ENCODE measurements at places on chromosomes 16 and 17.
A peak's percentile ranks its signal among the peaks of the same experiment; 100 is the strongest.

DNA sequence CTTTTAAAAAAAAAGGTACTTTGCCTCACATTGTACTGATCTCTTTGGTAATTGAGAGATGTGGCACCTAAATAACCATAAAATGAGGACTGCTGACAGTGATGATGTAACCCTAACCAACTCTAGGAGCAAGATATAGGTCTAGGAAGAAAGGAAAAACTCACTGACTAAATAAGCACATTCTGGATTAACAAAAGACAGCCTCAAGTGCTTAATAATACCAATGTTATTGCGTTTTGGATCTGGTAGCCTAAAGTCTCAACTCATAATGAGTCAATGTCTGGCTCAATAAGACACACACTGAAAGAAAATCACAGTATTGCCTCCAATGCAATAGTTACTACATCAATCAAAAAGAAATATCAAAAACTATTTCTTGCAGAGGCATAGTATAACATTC, 3.0 kb downstream of the ERN1 start:
- DNase-seq, result no peak

- DNase-seq, result no peak
Observed at GRCh38 chr17:60188759-60189158, 39.0 kb downstream of the CA4 start.

GRCh38 chr16:85584267-85584666, 28.9 kb upstream of the GSE1 start:
- no peak for DNase-seq

- DNase-seq, result no peak
Observed at GRCh38 chr17:17348872-17349723, 45.9 kb downstream of the NT5M start.

DNA sequence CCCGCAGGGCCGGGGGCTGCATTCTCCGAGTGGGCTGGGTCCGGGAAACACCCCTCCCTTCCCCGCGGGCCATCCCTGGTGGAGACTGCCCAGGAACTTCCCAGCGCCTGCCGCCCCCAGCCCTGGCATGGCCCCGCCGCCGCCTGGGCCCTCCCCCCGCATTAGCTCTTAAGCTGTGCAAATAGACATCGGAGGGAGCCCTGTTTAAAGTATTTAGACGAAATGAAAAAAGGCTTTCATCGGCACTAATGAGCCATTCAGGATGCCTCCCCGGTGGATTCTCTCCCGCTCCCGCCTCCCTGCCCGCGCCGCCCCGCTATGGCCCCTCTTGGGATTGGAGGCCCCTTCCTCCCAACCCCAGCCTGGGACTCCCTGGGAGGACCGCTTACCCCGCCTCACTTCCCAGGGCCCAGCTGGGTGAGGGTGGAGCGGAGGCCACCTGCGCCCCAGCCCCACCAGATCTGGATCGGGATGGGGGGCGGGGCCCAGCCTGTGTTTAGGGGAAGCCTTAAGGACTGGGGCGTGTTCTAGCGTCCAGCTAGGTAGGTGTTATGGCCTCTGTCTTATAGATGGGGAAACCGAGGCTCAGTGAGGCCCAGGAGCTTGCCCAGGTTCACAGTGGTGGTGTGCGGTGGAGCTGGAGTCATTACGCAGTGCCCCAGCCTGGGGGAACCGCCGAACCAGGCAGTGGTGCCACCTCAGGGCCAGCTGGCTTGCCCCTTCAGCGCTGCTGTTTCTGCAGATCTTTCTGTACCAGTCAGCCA, 19.7 kb downstream of the SEZ6 start:
- peak; percentile 63 for DNase-seq

- no peak for DNase-seq
Observed at GRCh38 chr17:83071966-83072562, 7.3 kb upstream of the METRNL start.

GRCh38 chr16:72480911-72481310, 309.0 kb upstream of the PMFBP1 start:
- no peak for DNase-seq

- no peak for DNase-seq
Observed at GRCh38 chr17:41476866-41477815, 3.8 kb downstream of the KRT35 start.

DNA sequence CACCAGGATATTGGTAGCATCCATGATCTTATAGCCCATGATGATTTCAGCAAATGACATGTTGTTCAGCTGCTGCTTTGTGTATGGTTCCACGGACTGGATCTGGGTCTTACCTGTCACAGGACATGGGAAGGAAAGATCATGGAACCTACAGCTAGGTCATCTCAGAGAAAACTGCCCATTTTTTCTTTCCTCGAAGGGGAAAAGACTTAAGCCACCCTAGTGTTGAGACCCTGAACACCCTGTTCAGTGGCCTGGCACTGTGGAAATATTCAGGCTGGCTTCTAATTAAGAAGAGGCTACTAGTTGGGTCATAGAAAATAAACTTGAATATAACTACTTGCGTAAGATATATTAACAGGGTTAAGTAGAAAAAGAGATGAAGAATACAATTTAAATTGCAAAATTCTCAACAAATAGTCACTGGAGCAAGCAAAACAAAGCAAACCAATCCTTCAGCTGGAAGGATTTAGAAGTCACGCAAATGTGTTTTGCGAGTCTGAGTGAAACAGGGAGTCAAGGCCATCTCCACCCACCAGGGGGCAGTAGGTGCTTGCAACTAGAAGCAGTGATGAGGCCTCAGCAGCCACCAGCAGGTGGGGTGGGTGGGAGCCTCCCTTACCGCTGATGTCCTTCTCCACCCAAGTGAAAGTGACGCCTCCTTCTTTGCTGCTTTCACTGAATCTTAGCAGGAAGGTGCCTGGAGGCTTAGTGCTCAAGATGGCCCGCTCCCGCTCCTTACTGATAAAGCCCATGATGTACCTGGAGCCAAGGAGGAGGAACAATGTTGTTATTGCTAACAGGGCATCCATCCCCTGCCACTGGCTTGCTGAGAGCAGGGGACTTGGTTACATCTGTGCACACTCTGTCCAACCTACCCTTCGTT, 34.3 kb downstream of the STAT5A start:
- peak; percentile 87 for DNase-seq

DNA sequence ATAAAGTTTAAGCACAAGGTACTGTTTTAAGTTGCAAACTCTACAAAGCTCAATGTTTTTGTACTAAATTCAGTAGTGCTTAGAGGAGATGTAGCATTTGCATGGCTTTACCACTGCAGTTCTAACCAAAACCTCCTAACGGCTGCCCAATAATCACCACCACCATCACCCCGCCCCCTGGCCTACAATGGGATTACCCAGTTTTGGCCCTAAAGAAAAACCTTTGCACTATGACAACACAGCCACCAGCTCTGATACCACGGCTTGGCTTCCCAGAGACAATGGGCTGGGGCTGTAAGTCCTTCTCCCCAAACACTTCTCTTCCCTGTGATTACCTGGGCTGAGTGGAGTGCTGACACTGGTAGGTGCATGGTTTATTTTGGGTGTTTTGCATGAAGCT, 58.4 kb upstream of the MTMR4 start:
- no peak for DNase-seq

- DNase-seq, result no peak
Observed at GRCh38 chr17:41167561-41167960, 460 bp downstream of the KRTAP4-3 start.

DNA sequence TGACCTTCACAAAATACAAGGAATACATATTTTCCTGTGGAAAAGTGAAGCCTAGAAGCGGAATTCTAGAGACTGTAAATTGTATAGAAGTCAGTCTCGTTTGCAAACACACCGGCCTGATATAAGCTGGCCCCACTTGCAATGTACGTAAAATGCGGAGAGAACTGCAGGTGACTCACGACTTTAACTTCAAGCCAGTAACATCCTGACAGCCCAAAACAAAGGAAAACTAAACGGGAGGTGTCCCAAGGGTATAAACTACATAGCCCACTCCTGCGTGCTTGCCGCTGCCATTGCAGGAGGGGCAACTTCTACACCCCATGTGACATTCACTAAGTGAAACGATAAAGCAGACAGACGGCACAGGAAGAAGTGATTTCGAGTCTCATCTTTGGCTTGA, 101.6 kb downstream of the CYTH1 start:
- DNase-seq, result no peak

DNA sequence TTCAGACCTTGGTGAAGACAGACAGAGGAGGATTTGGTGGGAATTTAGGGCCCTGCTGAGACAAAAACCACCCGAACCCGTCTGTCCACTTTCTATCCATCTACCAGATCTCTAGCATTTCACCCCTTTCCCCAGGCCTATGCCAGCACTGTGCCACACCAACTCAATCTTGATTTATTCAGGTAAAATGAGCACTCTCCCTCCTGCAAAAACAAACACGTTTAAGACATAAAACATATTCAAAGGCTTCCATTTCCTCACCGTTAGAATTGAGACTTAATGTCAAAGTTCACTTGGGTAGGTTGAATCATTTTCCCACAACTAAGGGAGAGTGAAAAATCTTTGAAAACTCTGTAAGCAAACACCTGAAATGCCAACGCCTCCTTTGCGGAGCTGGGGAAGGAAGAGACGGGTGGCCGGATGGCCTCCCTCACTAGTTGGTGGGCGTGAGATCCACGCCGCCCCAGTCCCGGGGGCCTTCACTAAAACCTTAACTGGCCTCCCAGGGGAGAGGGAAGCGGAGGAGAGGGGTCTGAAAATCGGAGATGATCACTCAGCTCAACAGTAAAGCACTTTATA, 862 bp downstream of the DCAKD start:
- DNase-seq, result no peak

DNA sequence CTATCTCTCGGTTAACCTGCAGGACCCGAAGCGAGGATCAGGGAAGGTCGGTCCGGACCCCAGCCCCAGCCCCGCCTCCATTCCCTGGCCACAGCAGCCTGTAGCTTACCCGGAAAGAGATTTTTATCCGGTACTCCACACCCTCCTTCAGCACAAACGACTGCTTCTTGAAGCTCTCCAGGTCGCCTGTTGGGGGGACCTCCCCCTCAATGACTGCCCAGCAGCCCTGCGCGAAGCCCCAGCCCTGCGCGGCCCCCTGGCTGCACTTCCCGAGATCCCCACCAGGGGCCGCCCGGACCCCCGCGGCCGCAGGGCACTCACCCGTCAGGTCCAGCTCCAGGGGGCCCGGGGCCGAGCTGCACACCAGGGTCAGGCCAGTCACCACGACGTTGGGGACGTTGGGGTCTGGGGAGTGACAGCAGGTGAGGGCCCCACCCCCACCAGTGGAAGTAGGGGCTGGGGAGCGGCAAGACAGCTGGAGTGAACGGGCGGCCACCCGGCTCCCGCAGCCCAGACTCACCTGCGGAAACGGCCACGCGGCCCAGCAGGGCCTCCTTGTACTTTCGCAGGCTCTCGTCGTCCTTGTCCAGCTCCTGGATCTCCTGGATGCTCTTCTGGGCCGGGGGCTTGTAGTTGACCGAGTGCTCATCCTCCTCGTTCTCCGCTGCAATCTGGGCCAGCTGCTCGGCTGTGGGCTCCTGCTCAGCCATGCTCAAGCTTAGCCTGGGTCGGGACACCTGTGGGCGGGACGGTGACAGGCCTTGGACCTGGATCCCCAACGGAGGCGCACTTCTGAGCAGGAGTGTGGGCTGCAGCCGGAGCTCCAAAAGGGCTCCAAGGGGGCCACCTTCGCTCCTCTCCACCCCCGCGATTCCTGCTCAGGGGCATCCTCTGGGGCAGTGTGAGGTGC, 1.7 kb downstream of the ARHGDIA start:
- DNase-seq, result no peak

DNA sequence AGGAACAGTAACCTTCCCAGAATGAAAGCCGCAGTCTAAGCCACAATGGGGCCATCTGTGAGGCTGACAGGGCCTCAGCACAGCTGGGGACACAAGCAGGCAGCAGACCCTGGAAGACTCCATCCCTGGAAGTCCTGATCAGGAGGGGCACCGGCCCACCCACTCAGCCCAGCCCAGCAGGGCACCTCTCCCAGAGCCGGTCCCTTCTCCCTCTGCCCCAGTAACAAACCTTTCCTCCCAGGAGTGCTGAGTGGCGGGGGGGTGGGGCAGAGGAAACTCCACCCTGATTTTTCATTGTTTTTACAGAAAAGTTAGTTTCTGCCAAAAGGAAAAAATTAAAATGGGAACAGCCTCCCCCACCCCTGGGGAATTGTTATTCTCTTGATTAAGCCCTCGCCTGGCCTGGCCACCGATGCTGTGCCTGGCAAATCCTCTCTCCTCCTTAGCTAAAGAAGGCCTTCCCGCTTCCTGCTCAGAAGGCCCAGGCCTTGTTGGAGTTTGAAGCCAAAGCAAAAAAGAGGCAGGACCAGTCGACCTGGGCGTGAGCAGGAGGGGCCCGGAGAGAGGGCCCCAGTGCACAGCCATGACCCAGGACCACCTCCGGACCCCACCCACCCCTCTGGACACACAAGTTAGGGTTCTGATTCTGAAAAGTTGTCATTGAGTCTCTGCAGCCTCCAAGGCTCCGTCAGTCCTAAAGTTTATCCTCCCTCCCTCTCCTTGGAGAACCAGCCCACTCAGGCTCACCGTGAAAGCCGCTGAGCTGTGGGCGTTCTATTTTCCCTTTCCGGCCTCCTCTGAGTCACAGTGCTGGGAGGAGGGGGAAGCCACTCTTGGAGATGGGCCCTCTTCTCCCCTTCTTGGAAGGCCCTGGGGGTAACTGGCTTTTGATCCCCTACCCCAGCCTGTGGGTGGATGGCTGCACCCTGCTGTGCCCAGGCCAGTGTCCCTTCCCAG, 128.4 kb upstream of the TNRC6C start:
- no peak for DNase-seq

GRCh38 chr17:45847101-45847500, 2.4 kb downstream of the SPPL2C start:
- no peak for DNase-seq

- peak; percentile 62 for DNase-seq
Observed at GRCh38 chr17:40443196-40443987, at the start of gene IGFBP4. IGFBP4 (plus strand) TSS chr17:40443450; CDS start chr17:40443736, 286 bp downstream.

- no peak for DNase-seq
Observed at GRCh38 chr17:83183951-83184506, 104.6 kb downstream of the METRNL start.

GRCh38 chr16:67435758-67436164, 4.8 kb downstream of the HSD11B2 start:
- no peak for DNase-seq

- DNase-seq, result no peak
Observed at GRCh38 chr17:14359163-14360020, 58.5 kb downstream of the HS3ST3B1 start.

DNA sequence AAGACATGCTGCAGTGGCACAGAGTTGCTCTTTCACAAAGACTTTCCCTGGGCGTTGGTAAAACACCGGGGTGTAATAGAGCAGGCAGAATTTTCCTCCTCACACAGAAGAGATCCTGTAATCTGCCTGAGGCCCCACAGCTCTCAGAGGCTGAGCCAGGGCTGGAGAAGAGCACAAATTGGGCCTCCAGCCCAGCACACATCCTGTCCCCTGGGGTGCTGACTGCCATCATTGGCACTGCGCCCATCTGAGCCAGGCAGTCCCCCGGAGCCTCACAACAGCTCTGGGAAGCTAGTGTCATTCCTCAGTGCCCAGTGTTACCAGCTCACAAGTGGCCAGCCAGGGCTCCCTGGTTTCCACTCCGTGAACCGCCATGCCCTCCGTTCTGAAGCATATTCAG, 119.4 kb downstream of the SOCS1 start:
- peak; percentile 62 for DNase-seq

GRCh38 chr17:45908460-45908859, 14.1 kb downstream of the MAPT start:
- DNase-seq, result peak; percentile 51

All from NCI-H2171 (cell line).